Psoas muscle (tissue), 8 donors: ENCODE measurements at places on chromosomes 4 and X. TPM values are rescaled to one million over a fixed set of nuclear protein-coding genes. Genes with fewer than 3 reads are reported as not detected.

Gene RBM46
- not detected for total RNA-seq

Gene IGFBP7
- 103 TPM for total RNA-seq

Gene OCIAD1
- total RNA-seq, result 133 TPM

Gene ZNF41
- 17.7 TPM for total RNA-seq

GRCh38 chr4:150938873-150939499, 76.1 kb downstream of the LRBA start:
- no peak for DNase-seq

DNA sequence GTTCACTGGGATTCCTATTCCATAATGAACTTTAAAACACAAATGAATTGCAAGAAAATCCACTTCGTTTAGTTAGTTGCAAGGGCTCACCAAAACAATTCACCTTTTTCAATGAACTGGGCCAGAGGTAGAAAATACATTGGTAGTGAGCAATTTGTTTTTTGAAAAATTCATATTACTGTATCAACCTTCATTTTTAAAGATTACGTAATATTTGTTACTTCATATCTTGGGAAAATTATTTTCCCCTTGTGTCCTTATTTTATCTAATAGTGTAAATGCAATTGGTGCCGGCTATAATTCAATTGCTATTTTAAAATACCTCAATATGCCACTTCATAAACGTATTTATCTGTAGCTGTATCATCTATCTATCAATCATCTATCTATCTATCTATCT, 41.5 kb downstream of the MFAP3L start:
- no peak for DNase-seq

DNA sequence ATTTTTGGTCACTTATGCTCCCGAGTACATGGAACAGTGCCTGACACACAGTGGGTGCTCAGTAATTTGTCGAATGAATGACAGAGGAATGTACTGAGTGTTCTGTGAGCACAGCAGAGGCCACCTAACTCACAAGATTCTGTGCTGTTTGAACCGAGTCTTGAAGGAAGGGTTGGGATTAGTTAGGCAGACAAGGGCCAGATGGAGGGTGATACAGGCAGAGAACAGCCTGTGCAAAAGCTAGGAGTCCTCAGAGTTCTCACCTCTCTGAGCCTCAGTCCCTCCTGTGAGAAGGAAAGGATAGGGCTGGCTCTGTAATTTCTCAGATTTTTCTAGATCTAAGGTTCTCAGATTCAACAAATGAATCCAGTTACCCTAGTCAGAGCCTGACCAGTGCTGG, 108.8 kb downstream of the NHSL2 start:
- DNase-seq, result no peak

Gene NPY2R
- total RNA-seq, result not detected

Gene ENOPH1
- total RNA-seq, result 12.5 TPM

DNA sequence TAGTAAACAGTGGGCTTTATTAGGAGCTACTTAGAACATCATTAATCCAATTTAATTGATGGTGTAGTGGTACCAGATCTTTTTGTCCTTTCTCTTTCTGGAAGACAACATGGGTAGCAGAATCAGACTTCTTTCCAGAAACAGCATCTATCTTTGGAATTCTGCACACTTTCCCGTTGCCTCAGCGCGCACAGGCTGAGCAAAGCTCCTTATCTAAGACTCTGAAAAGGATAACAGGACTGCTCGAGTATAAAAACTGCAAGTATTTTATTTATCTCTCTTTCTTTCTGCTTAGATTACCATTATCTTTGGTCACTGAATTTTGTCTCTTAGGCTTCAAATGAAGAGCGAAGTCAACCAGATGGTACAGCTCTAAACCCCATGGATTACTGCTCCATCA, 191.7 kb downstream of the DHX15 start:
- DNase-seq, result no peak

DNA sequence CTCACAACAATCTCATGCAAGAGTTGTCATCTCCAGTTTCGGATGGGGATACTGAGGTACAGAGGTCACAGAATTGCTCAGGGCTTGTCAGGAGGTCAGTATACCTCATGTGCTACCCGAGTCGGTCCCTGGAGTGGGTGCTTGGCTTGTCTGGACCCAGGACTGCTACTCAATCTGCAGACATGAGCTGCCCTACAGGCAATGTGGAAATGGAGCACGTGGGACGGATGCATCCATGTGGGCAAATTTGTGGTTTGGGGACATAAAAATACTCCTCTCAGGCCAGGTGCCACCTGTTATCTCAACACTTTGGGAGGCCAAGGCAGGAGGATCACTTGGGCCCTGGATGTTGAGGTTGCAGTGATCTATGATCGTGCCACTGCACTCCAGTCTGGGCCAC, 15.8 kb downstream of the USP11 start:
- no peak for DNase-seq

DNA sequence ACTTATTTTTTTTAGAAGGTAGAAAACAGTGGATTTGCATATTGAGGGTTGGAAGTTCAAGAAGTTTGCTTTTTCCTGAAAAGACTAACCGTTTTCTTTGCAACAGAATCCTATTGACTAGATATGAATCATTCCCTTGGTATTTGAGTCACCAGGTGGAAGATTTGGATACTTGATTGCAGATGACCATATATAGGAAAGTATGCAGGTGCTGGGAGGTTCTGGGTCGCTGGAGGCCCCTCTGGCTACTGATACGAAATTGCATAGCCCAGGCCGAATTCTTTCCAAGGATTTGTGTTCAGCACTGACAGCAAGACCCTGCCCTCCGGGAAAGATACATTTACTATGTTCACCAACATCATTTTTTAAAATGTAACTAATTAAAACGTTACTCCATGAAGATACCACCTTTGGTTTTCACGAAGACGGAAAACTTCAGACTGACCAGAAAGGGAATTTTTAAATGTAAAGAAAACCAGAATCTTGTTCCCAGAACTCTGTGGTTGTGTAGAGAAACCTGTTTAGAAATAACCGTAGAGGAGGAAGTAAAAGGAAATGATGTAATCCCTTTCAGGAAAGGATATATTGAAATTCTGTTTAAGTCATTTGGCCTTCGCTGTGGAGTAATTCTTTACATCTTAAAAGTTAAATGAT, 946 bp downstream of the ANXA3 start:
- no peak for DNase-seq

Gene XAGE1B
- total RNA-seq, result not detected

DNA sequence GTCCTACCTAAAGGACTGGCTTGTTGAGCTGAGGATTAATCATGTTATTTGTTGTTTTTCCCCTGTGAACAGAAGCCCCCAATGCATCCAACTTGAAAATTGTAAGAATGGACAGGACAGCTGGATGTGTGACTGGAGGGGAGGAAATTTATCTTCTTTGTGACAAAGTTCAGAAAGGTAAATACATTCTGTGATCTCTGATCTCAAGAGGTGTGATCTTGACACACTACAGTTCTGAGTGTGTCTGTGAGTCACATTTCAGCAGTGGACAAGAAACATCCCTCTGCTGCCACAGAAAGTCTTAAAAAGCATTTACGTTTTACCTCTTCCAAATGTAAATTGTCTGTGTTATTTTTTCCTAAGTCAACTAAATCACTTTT, 79.3 kb downstream of the NFKB1 start:
- DNase-seq, result no peak

- no peak for DNase-seq
These were observed 92.2 kb downstream of the GEMIN8 start for GRCh38 chrX:13937370-13938050.

- DNase-seq, result no peak
These were observed 23.9 kb downstream of the SCD5 start for GRCh38 chr4:82774711-82775171.

- no peak for DNase-seq
These were observed 8.4 kb upstream of the HAUS7 start for GRCh38 chrX:153478746-153479145.

- no peak for DNase-seq
These were observed 9.8 kb upstream of the TIGD2 start for GRCh38 chr4:89101256-89102161.

DNA sequence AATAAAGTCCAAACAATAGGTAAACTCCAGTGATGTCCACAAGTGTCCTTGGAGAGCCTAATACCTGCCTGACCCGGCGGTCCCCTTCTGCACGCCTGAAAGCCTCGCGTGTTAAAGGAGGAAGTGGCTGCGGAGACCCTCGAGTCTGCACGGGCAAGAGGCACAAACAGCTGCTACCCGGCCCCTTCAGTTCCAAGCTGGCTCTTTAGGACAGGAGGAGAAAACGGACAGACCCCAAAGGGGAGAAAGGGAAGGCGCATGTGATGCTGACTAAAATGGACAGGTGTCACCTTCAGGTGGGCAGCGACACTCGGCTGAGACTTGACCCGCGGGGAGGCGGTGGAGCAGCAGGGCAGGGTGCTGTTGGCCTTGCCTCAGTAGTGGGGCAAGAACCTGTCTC, 102.7 kb upstream of the TENM3 start:
- DNase-seq, result no peak

Gene HSFX2
- 0.41 TPM for total RNA-seq

DNA sequence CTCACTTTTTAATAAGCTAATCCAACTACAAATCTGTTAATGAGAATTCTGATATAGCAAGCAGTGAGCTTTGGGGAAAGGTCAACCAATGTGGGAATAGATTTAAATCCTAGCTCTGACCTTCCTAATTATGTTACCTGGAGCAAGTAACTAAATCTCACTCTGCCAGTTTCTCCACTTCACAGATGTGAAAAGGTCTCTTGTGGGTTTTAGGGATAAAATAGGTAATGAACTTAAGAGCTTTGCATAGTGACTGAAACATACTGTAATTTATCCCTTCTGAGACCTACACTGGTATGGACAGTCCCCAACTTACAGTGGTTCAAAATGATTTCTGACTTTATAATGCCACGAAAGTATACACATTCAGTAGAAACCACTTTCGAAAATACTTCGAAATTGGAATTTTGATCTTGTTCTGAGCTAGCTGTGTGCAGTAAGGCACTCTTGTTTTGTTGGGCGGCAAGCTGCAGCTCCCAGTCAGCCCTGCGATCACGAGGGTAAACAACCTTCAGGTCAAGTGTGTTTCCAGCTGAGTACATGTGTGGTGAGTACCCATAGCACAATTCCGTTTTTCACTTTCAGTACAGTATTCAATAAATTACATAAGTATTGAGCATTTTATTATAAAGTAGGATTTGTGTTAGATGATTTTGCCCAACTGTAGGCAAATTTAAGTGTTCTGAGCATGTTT, 93.7 kb downstream of the ADGRL3 start:
- DNase-seq, result no peak

DNA sequence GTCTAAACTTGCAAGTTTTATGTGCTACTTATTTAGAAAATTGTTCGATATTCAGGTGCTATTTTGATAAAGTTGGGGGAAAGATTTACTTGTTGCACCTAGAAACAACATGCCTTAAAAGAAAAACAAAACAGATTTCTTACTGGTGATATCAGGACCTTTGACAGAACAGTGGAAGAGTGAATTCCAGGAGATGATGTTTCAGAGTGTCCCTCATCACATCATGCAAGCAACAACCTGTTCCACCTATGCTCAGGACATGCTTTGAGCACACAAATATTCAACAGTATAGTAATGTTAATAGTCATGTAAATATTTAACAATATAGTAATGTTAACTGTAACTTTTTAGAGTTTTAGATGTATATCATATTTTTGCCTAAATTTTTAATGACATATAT, 23.9 kb upstream of the RNF128 start:
- DNase-seq, result no peak

DNA sequence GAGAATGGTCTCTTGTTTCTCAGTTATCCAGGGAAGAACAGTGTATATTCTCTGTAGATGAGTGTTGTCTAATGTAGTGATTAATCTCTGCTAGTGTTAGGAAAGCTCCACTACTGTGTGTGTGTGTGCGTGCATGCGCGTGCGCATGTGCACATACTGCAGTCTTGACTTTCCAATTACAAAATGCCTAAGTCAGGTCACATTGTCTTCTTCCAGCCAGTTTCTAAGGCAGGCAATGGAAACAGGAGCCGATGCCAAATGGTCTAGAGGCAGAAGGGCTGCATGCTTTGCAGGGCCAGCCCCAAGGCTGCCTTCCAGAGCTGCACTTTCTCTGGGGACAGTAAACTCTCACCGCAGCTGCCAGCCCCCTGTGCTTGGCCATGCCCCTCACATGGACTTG, 30.5 kb upstream of the NAP1L5 start:
- peak; percentile 69 for DNase-seq

GRCh38 chr4:102959496-102959895, 60.0 kb downstream of the SLC9B1 start:
- no peak for DNase-seq

DNA sequence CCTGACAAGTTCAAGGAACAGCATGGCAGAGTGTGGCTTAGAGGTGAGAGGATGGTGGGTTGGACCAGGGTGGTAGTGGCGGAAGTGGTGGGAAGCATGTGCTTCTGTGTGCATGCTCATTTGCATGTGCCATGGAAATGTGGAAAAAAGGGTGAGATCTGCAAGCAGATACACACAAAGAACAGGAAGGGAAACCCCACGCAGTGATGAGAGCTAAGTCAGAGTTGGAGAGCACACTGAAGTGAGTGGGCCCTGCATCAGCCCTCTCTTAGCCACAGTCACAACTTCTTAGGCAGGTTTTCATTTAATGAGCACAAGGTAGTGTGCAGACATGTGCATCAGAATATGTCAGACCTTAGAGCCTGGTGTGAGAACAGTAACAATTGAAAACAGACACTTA, 483.8 kb downstream of the AFF2 start:
- DNase-seq, result no peak

- DNase-seq, result no peak
These were observed 29.0 kb downstream of the PDHA1 start for GRCh38 chrX:19372547-19373331.

Gene CLDN34
- not detected for total RNA-seq

Gene UBE2K
- total RNA-seq, result 75.9 TPM

DNA sequence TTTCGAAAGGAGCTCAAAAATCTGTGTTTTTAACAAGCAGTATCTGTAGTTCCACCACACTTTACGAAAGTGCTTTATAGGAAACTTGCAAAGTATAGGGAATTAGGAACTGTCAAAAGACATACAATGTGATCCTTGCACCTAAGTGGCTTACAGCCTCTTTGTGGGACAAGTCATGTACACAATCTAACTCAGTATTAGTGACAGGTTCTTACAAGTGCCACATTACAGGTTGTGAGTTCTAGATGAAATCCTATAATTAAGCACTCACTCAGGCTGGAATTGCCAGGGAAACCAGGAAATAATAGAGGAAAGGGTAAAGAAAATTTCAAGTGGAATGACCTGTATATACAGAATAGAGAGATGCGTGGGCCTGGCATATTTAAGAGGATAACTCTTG, 567.3 kb upstream of the ATOH1 start:
- DNase-seq, result no peak

- no peak for DNase-seq
These were observed 492.9 kb downstream of the SPRY1 start for GRCh38 chr4:123889507-123889906.

DNA sequence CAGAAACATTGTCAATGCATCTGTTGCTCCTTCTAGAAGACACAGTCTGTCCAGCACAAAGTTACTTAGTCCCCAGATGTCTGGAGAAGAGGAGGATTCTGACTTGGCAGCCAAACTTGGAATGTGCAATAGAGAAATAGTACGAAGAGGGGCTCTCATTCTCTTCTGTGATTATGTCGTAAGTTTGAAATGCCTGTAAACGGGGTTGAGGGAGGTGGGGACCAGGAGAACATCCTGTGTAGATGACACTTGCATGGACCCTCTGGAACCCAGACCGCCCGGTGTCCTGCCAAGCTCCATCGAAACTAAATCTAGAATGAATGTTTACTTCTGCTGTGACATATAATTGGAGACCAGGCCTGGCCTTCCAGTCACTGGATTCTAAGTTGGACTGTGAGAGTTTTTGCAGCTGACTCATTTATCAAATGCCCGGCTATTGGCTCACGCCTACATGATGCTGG, 45.0 kb upstream of the MSANTD1 start:
- peak; percentile 75 for DNase-seq

Gene GABRG1
- total RNA-seq, result not detected

Gene ADH1B
- total RNA-seq, result 111 TPM

Gene CT45A2
- not detected for total RNA-seq

Gene CD38
- 3.1 TPM for total RNA-seq
